ENCODE measurements at places on chromosomes 5 and 9.
A peak's percentile ranks its signal among the peaks of the same experiment; 100 is the strongest.

- DNase-seq = peak; percentile 61
These were observed 282.9 kb downstream of the SLF1 start for GRCh38 chr5:94901191-94901979.

DNA sequence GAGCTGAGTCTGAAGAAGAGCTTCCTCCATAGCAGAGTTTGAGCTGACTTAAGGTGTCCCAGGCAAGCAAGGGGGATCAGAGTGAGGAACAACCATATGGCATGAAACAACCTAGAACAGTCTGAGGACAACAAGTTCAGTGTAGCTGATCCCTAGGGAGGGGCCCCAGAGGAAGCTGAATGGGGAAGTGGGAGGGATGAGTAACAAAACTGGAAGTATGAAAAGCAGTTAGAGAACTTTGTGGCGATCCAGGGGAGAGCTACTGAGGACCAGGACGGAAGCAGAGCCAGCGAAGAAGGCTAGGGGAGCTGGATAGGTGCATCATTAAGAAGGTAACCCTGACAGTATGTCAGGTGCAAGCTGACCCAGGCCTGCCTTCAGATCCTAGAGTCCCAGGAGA, 580.8 kb downstream of the BNC2 start:
- no peak for DNase-seq

DNA sequence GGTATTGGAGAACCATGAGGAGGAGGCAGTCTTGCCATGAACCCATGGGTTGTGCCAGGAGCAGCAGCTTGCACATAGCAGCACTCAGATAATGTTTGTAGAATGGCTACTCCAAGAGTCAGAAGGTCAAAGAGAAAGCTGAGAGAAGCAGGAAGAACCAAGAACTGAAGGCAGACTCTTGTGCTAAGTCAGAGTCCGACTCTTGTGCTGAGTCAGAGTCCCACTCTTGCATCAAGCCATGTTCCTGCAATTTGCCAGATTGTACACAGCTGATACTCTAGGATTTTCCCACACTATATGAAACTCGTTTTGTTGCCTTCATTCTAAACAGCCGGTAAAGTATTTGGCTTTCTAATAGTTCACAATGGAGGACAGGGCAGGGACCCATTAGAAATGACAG, 26.2 kb upstream of the HSPA9 start:
- no peak for DNase-seq

GRCh38 chr5:139459451-139459934, 3.0 kb downstream of the ECSCR start:
- no peak for DNase-seq

DNA sequence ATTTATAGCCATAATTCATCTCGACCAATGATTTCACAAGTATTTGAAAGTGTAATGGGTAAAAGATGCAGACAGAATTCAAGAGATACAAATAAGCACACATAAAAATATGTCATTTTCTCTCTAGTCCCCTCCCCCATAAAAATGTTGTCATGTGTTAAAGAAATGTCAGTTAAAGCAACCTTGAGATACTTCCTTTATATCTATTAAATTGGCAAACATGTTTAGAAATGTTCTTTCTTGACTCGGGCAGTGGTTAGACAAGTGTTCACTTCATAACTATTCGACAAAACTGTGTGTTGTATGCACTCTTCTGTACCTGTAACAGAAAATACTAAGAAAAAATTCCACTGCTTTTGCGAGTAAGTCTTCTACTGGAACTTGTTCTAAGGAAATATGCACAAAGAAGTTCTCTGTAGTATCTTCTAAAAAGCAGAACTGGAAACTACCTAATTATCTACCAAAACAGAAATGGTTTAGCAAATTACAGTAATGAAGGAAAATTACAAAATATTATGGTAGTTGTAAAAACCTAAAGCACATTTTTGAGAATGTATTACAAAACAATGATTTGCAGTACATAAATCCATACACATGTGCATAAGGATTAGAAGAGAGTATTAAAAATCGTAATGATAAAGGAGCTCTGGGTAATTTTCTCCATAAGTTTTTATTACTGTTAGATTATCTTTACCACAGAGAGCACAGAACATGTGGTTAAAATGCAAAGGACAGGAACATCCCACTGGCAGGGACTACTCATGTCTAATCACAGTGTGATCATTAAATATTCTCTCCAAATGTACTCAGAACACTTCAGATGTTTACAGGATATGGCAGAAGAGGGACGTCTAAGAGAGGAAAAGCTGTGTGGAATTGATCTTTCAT, 35.9 kb downstream of the FBXW2 start:
- DNase-seq = no peak

- DNase-seq = no peak
These were observed 41.9 kb upstream of the TNFSF15 start for GRCh38 chr9:114847492-114848417.

GRCh38 chr5:25435882-25436281, 791.1 kb upstream of the CDH10 start:
- no peak for DNase-seq

GRCh38 chr9:27150746-27151406, 41.9 kb downstream of the TEK start:
- DNase-seq = no peak

- no peak for DNase-seq
These were observed 4.2 kb upstream of the ZNF346 start for GRCh38 chr5:177018341-177018740.

DNA sequence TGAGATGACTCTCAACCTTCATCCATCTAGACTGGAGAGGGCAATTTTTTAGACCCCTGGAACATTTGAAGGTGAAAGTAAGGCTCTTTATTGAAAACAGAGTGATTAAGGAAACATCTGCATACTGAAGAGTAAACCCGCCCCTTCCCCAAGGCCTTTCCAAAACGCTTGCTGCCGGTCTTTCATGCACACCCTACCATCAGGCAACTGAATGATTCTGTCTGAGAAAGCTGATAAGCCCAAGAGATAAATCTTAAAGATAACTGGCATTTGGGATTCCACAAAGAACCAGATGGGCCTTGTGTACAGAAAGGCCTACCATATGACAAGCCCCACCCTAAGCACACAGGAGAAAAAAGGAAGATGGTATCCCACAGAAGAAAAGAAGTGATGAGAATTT, 54.4 kb upstream of the PIK3R1 start:
- no peak for DNase-seq

GRCh38 chr5:54320256-54320655, 9.9 kb upstream of the ARL15 start:
- DNase-seq = no peak

DNA sequence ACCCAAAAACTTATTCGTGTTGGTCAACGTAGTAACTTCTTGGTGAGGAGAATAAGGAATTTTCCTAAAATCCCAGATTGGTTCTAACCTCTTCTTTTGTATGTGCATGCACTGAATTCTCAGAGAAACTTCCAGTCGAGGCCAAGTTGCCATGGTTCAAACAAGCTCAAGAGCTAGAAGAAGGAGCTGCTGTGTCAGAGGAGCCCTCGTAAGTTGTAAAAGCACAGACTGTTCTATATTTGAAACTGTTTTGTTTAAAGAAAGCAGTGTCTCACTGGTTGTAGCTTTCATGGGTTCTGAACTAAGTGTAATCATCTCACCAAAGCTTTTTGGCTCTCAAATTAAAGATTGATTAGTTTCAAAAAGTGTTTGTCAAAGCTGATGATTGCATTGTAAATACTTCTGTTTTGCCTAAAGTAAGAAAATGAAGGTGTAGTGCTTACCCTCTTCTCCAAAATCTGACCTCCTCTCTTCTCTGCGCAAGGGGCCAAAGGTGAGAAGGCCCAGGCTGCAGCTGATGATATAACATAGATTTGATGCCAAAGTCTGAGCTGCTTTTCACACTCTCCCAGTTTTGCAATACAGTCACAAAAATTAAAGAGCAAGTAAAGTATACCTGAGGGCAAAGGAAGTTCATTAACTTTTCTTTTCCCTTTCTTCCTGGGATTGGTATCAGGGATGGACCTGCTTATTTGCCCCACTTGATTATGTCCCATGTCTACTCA, 210.8 kb downstream of the ADAMTSL1 start:
- no peak for DNase-seq

DNA sequence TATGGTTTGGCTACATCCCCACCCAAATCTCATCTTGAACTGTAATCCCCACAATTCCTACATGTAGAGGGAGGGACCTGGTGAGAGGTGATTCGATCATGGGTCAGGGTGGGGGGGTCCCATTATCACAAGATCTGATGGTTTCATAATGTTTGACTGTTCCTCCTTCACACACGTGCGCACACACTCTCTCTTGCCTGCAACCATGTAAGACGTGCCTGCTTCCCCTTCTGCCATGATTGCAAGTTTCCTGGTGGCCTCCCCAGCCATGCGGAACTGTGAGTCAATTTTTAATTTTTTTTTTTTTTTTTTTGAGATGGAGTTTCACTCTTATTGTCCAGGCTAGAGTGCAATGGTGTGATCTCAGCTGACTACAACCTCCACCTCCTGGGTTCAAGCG, 27.0 kb downstream of the FAM169A start:
- no peak for DNase-seq

DNA sequence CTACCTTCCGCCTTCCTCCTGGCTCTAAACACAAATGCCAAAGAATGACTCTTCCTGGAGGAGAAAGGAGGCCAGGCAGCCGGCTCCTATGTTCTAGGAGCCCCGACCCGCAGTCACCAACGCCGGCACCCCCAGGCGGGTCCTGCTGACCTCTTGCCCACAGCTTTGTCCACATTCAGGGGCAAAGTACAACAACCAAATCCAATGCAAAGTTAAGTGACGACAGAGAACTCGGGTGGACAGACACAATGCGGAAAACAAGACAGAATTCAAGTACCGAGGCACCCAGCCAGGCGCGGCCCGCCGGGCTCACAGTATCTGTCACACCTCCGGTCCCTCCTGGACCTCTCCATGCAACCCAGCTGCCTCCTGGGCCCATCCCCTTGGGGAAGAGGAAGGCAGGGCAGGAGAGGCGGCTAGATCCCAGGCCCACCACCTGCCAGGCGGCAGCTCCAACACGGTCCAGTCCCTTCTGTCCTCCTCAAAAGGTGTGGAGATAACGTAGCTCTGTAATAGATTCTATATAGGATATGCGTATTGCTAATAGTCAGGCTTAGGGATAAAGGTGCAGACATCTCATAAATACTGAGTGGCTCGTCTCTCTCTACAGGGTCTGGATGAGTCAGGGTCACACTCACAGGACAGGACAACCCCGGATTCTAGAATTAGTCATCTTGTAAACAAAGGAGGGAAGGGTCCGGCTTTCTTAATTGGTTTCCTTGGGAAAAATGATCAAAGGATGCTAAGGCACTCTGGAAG, 46.9 kb upstream of the UBAC1 start:
- peak; percentile 36 for DNase-seq

- no peak for DNase-seq
These were observed 494 bp upstream of the DOCK2 start for GRCh38 chr5:169636477-169637084.

DNA sequence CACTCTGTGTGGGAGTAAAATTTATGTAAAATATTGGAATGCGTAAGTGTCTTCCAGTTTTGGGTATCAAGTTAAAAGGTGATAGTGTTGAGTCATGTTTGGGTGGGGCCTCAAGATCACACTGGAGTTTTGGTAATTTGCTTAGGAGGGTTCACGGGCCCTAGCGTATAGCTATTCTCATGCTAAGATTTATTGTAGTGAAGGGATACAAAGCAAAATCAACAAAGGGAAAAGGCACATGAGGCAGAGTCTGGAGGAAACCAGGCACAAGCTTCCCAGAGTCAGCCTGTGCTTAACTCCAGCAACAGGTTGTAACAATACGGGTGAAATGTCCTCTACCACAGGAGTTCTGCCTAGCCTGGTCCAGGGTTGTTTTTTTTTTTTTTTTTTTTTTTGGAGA, 20.2 kb downstream of the HSPA4 start:
- DNase-seq = no peak

- DNase-seq = no peak
These were observed 57.5 kb downstream of the PSAT1 start for GRCh38 chr9:78354324-78354973.

DNA sequence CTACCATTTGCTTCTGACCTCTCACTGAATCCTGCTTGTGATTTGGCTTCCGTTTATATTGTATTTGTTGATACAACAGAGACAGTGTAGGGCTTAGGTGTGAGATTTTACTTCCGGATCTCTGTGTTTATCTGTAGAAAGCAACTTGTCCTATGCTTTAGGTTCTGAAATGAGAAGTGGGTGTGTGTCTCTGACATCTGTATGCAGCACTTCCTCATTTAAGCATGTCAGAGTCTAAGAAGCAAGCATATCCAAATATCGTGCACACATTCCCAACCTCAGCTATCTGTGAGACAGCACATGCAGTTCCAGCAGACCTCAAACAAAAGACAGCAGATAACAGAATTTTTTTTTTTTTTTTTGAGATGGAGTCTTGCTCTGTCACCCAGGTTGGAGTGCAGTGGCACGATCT, 16.3 kb downstream of the KLF9 start:
- DNase-seq = no peak

DNA sequence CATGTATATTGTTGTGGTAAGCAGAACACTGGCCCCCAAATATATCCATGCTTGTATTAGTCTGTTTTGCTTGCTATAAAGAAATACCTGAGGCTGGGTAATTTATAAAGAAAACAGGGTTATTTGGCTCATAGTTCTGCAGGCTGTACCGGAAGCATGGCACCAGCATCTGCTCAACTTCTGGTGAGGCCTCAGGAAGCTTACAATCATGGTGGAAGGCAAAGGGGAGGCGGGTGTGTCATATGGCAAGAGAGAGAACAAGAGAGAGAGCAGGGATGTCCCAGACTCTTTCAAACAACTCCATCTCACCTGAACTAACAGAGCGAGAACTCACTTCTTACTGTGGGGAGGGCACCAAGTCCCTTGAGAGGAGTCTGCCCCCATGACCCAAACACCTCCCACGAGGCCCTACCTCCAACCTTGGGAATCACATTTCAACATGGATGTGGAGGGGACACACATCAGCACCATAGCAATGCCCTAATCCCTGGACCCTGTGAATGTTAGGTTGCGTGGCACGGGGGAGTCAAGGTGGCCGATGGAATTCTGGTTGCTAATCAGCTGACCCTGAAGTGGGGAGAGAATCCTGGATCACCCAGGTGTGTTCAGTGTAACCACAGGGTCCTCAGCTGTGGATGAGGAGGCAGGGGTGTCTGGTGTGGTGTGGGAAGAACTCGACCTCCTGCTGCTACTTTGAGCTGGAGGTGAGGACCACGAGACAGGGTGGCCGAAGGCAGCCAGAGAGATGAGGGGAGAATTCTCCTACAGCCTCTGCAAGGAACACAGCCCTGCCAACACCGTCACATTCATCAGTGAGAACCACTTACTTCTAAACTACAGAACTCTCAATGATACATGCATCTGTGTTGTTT, 172.8 kb downstream of the AUH start:
- DNase-seq = no peak

GRCh38 chr5:157475432-157475831, 15.4 kb downstream of the NIPAL4 start:
- DNase-seq = no peak

Data from urothelium cell line (cell line).